ENCODE measurements at places on chromosomes 16 and 17.

DNA sequence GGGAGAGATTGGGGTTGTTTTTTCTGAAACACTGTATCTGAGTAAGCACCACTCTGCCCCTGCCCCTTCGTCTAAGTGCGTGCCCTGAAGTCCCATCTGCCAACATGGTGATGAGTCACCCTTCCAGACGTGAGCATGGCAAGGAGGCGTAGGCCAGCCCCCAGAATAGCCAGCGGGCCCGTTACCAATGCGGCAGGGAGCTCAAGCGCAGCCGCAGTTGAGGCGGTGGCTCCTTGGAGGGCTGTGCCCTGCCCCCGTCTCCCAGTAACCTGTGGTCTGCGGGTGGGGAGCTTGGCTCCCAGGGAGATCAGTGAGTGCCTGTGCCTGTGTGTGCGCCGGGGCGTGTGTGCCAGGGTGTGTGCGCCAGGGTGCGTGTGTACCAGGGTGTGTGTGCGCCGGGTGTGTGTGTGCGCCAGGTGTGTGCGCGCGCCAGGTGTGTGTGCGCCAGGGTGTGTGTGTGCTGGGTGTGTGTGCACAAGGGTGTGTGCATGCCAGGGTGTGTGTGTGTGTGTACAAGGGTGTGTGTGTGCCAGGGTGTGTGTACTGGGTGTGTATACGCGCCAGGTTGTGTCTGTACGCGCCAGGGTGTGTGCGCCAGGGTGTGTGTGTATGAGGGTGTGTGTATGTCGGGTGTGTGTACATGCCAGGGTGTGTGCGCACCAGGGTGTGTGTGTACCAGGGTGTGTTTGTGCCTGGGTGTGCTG is 98.6 kb upstream of the CHMP6 start:
- DNase-seq: no peak

DNA sequence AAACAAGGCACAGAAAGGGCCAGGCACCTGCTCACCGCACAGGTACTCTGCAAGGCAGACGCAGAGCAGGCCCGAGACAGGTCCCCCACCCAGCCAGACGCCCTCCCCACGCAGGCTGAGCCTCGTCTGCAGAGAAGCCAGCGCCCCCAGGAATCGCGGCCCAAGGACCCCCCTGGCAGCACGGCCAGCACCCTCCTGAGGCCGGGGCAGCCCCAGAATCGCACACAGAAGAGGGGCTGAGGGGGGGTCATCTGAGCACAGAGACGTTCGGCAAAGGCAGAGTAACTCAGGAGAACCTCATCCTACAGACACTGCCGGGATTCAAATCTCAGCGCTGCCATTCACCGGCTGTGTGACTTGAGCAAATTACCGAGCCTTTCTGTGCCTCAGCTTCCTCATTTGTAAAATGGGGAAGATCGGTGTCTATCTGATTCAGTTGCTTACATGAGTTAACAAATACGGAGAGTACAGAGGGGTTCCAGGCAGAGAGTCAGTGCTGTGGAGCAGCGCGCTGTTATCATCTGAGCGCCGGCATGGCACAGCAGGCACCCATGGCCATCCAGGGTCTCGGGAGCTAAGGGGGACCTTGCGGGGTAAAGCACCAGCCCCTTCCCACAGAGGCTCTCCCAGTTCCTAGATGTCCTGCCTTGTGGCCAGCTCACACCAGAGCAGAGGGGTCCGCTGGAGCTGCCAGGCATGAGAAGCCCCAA is 10.4 kb downstream of the EMC6 start:
- DNase-seq: no peak

GRCh38 chr16:85403693-85404092 is 209.4 kb upstream of the GSE1 start:
- no peak for DNase-seq

- DNase-seq: no peak
Measured at GRCh38 chr17:19386051-19386929, 700 bp downstream of the MFAP4 start.

DNA sequence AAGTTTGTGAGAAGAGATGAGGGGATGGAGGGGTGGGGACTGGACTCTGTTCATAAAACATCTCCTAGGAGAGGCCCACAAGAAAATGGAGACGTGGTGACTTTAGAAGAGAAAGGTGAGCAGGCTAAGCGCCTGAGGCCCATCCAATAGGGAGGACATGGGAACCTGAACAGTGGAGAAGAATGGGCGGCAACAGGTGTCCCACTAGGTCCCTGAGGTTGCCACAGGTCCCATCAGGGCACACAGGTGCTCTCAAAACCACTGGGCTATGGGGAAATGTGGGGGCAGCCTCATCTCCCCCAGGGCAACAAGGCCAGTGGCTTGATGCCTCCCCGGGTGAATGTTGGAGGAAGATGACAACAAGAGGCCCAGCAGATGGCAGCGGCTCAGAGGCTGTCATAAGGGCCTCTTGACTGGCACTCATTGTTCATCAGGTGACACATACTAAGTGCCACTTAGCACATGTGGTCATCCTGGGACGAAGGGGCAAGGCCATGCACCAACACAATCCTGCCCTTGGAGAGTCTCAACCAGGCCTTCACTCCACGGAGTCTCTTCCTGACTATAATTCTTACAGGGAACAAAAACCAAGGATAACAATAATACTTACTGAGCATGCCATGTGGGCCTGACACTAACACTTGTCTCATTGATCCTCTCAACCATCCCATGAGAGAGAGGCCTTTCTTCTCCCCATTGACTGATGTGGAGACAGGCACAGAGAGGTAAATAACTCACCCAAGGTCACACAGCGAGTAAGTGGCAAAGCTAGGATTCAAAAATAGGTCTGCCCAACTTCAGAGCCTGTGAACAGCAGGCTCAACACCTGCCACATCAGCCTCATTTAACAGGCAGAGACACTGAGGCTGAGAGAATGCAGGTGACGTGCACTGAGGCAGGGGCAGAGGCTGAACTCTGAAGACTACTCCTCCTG is 38.0 kb downstream of the CUEDC1 start:
- no peak for DNase-seq

DNA sequence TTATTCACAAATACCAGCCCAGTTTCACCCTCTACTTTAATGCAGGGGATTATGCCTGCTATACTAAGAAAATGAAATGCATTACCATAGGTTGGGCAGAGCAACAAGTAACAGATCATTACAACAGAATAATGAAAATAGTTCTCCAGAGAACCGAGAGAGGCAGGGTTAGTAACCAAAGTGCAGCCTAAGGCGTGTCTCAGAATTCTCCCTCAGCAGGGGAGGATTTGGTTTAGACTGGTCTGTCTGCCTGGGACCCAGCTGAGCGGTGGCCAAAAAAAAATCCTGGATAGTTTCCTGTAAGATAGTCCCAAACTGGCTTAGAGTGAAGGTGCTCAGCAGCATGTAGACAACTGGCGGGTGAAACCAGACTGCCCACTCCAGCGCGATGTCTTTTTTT is 30.8 kb upstream of the ADCY7 start:
- no peak for DNase-seq

GRCh38 chr17:80850109-80850508 is 141.5 kb upstream of the CHMP6 start:
- no peak for DNase-seq

- DNase-seq: no peak
Measured at GRCh38 chr16:66889622-66890021, 9.3 kb downstream of the PDP2 start.

- no peak for DNase-seq
Measured at GRCh38 chr17:77126519-77126918, 14.2 kb upstream of the SEC14L1 start.

- DNase-seq: no peak
Measured at GRCh38 chr16:12614662-12615278, 188.9 kb downstream of the CPPED1 start.

DNA sequence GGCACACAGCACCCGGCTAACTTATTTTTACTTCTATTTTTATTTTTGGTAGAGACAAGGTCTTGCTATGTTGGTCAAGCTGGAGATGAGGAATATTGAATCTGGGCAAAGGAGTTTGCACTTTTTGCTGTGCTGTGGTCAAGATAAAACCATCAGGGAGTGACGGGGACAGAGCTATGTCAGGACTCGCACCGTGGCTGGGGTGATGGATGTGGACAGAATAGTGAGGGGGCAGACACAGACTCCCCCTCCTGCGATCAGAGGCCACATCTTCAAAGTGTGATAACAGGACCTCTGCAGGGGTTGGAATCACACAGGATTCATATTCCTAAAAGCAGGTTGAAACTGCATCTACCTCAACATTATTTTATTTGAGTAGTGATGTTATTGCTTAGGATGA is 25.6 kb downstream of the IL21R start:
- DNase-seq: no peak

- no peak for DNase-seq
Measured at GRCh38 chr16:51326131-51326856, 175.2 kb upstream of the SALL1 start.

DNA sequence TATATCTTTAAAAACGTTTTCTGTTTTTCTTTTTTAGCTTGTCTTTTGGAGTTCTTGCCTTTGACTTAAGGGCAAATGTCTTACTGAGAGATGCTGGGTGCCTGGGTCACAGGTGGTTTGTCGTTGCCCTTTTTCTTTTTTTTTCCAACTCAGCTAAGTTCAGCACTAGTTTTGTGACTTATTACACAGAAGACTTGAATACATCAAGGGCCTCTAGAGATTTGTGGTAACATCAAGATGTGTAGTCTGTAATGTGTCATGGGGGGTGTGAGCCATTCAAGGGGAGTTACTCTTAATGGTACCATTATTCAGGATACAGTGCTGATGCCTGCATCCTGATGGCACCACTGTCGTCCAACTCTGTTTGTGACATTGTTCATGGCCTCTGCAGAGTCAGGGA is 95.1 kb downstream of the PRKCA start:
- DNase-seq: no peak

GRCh38 chr17:41301916-41302901 is at the start of gene KRTAP29-1:
KRTAP29-1 (minus strand) TSS chr17:41302851; CDS start chr17:41302851, 0 bp downstream.
- no peak for DNase-seq
